ENCODE measurements at places on chromosomes 2 and 18.

DNA sequence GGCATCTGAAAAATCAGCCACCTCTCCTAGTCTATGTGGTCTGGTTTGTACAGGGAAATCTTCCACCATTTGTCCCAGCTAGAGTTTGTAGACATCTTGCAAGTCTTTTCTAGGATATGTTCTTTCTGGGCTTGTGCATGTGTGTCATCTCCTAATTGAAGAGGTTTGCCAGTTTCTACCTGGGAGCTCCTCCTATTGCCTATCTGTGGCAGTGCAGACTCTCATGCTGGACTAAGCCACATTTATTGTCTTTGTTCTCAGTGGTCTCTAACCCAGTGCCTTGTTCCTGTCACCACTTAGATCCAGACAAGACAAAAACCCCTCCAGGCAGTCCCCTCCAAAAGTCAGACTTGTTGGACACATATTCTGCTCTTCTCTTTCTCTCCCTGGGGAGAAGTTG lies 72.0 kb upstream of the MRPS9 start:
- no peak for DNase-seq

DNA sequence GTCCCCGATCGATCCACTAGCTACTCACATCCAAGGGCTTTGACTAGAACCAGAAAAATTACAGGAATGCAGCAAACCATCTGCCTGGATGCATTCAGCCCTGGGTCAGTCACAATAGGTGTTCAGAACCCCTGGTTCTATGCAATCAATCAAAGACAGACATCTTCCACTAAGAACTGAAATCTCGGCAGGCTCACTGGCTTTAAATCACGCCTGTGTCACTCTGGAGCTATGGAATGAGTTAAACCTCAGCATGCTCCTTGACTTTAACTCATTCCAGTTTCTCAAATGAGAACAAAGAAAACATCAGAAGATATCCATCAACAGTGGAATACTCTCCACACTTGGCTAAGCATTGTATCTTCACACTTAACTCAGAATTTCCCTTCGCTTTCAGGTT lies 68.1 kb upstream of the SPTBN1 start:
- DNase-seq: no peak

DNA sequence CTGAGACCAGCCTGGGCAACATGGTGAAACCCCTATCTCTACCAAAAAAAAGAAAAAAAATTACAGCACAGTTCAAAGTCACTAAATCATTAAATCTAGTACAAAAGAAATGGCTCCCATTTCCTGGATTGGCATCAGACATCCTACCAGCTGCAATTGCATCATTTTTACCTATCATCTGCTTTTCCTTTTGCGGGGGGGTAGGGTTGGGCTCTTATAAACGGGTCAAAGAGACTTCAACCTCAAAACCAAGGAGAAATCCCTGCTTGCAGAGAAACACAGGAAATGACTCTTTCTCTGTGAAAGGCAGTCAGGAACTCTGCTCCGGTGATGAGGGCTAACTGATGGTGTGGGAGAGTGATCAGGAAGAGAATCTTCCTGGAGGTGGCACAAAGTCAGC lies 45.3 kb upstream of the RFX8 start:
- DNase-seq: peak; percentile 36

DNA sequence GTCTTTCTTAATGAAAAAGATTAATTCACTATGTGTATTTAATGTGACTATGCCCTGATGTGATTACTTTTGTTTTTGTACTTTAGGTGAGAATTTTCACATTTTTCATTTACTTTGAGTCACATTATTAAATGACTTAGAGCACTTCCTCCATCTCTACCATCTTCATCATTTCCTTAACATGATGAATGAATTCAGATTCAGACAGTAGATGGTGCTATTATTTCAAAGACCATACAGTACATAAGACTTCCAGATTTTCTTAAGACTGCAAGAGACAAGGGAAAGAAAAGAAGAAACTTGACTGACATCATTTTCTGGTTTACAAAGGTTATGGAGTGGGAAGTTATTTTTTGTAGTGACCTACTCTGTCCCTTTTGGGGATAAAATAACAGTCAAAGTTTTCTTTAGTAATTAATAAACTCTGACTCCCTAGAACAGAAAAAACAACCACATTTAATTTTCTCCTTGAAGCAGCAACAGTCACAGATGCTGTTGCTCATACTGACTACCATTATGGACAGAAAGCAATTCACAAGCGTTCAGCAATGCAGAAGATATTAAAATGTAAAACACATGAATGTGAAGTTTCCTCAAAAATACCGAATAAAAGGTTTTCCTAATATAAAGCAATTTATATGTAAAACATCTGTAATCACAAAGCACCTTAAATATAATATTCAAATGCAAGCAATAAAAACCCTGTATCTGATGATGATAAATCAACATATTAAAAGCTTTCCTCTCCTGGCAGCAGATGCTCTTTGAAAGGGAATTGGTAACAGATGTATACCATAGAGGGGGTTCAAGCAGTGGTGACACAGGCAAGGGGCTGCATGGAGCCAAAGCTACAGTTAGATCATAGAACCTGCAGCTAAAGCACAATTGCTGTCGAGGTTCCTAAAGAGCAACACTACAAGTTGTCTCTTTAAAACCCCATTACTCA lies 1010.9 kb upstream of the NXPH2 start:
- DNase-seq: peak; percentile 10

GRCh38 chr18:78496079-78496478 lies 483.5 kb upstream of the SALL3 start:
- no peak for DNase-seq

- DNase-seq: no peak
Measured at GRCh38 chr2:205764270-205764746, 82.0 kb downstream of the NRP2 start.

- peak; percentile 63 for DNase-seq
Measured at GRCh38 chr2:99811544-99811943, 321.7 kb upstream of the REV1 start.

DNA sequence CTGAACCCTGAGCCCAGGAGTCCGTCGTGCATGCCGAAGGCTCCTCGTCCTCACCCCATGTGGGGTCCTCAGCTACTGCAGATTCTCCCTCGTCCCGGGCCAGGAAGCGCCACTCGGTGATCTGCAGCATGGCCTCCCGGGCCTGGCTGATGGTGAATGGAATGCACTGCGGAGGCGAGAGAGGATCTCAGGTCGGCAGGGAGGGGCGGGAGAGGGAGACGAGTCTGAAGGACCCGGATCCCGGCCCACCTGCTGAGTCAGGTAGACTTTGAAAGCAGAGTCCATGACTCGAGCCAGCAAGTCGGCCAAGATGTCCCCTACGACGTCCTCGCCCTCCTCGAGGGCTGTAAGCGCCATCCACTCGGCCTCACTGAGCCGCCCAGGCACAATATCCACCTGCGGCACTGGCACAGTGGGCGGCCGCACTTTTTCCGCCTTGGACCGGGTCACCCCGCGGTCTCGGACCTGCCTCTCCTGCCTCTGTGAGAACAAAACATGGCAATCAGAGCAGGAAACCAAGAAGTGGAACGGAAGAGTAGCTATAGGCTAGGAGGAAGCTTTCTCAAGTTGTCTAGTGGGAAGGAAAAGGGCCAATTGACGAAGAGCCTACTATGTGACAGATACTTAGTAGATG lies 5.5 kb downstream of the C2orf81 start:
- DNase-seq: no peak

DNA sequence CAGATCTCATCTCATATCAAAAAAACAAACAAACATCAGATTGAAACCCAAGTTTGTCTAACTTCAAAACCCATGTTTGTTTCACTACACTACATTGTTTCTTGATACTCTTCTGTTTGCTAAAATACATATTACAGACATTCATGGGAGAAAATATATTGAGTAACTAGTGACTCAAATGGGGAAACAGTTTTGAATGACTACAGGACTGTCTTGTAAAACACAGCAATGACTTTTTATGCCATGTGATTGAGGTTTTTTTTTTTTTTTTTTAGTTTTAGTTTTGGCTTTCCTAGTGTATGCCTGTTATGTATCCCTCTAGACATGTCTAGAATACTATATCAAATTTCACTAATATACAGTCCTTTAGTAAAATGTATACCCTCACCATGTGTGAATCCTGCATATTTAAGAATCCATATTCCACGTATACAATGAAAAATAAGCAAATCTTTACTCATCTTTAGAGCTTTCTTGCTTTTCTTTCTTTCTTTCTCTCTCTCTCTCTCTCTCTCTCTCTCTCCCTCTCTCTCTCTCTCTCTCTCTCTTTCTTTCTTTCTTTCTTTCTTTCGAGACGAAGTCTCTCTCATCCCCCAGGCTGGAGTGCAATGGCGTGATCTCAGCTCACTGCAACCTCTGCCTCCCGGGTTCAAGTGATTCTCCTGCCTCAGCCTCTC lies 46.6 kb upstream of the SERTAD2 start:
- peak; percentile 24 for DNase-seq

DNA sequence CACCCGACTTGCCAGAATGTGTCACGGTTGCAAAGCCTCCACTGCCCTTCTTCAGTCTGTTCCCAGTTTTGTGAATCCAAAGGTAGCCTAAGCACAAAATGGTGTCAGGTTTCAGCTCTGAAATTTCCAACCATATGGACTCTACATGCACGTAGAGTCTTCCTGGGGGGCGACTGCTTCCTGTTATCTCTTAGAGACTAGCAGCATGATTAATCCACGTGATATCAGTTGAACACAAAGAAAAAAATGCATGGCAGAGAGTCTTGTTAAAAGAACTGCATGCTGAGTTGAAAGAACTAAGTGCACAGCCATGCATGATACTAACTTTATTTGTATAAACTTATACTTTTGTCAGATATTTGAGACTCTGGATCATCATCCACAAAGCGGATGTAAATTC lies 404.4 kb downstream of the SOCS6 start:
- no peak for DNase-seq

- DNase-seq: peak; percentile 34
Measured at GRCh38 chr2:226515344-226516055, 284.1 kb downstream of the IRS1 start.

DNA sequence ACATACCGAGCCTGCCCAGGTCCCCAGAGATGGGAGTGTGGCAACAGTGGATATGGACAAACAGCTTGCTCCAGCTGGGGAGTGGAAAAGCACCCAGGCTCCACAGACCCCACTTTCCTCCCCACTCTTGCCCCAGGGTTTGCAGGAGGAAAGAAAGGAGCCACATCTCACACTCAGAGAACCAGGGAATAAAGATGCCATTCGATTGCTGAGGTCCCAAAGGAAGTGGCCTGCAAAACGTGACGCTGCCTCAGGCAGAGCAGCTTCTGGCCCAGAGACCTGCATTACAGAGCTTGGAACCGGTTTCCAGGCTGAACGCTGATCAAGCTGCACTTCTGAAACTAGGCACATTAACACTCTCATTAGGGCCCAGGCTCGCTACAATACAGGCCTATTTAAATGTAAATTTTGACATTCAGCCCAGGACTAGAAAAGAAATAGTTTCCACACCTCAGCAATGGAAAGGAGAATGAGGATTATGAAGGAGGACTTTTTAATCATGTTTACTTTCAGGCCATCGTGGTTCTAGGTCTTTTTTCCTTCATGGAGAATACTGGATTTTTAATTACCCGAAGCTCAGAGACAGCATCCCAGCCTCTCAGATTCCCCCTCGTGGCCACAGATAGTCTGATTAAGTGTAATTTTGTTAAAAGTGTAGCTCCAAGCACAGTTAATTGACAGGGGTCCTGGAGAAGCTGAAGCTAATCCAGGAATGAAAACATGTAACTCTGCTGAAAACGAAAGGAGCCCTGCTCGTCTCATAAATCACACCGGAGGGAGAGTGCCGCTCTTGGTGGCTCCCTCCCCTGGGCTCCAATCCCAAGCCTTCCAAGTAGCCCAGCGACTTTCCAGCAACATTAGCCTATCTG lies 221.3 kb upstream of the RAB6C start:
- no peak for DNase-seq

DNA sequence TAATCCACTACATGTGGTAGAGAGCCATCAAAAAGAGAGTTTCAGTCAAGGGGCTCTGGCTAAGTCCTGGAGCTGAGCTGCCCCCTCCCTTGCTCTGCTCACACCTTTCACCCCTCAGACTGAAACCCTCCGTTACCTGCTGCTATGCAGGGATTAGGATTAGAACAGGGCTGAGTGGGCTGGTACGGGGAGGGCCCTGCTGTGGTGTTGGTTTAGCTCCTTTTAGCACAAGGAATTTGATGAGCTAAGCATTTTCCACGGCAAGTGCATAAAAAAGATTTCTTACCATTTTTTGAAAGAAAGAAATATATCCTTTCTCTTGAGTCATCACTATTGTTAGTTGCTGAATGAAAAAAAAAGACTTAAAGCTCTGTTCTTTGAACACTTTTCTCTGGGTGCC lies 46.3 kb downstream of the TCF7L1 start:
- DNase-seq: no peak

- DNase-seq: no peak
Measured at GRCh38 chr18:11511434-11512095, 97.8 kb upstream of the SLC35G4 start.

- DNase-seq: no peak
Measured at GRCh38 chr2:23447405-23447804, 62.4 kb downstream of the KLHL29 start.

DNA sequence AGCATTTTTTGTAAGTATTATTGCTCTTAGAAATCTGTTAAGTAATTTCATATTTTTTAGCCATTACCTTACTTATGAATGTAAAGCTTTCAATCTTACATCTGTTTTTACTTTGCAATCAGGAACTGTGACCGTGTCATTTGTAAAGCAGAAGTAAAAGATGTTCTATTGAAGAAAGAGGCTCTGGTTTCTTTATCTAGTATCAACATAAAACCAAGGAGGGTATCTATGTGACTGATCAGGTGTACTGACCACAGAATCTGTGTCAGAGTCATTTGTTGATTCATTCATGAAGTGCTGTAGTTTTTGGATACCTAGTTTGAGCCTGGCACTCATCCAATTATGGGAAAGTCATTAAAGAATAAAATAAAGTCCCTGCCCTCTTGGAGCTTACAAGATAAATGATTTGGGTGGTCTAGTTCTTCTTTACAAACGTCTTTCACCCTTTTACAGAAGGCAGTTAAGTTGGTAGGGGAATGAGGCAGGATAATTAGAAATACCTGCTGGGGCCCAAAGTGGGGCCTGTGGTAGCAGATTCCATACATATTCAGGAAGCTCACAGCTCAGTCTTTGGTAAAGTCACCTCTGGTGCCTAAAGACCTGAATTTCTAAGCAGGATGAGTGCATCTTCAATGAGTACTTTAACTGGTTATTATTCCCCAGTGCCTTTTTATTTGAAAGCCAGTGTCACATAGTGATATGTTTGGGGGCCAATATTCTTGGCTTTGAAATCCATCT lies 260.6 kb upstream of the NT5C1B start:
- no peak for DNase-seq

GRCh38 chr2:8408560-8409460 lies 273.0 kb upstream of the ID2 start:
- no peak for DNase-seq

DNA sequence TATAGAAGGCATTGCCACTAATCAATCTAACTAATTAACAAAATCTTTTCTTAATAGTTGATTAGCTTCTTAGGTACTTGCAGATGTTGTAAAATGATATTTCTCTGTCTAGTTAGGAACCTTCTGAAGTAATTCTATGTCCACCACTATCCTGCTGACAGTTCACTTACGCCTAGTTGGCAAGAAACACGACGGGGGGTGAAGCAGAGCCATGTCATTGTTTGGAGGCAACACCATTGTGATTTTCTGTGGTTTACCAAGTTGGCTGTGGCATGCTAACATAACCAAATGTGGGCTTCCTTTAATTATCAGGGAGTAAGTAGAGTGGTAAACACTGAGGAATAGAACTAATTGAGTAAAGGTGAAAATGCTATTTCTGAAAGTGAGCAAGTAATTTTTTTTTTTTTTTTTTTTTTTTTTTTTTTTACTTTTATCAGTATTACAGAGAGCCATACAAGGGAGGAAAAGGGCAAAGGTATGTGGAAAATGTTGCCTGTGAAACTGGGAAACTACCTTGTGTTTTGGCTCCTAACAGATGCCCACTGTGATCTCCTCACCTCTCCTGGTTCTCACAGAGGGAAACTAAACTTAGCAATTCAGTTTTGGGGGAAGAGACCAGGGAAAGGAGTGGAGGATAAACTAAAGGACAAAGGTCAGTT lies 126.8 kb downstream of the MEIS1 start:
- no peak for DNase-seq

Measured in AG08395 (cell line).